Naive thymus-derived CD4-positive, alpha-beta T cell (primary cell): ENCODE measurements at places on chromosomes 3 and 15. TPM values are rescaled to one million over a fixed set of nuclear protein-coding genes. Genes with fewer than 3 reads are reported as not detected.

SKOR1 gene
- 0.57 TPM for total RNA-seq

GRCh38 chr15:57251941-57252340, 124.4 kb upstream of the CGNL1 start:
- DNase-seq: no peak

- no peak for DNase-seq
Observed at GRCh38 chr3:12670365-12671119, 6.6 kb upstream of the RAF1 start.

DNA sequence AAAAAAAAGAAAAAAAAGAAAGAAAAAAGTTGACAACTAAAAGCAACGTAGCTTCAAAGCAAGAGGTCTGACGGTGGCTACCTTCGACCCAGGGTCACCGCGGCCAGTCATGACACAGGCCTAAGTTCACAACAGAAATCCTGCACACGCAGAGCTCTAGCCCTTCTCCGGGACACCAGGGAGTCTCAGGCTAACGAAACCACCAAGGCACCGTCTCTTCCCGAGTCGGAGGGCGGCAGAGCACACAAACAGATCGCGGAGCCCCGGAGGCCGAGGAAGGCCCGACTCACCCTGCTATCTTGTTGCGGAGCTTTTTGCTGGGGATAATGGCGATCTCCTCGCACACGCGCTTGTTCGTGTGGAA, 584 bp downstream of the RPS17 start:
- DNase-seq: no peak

DNA sequence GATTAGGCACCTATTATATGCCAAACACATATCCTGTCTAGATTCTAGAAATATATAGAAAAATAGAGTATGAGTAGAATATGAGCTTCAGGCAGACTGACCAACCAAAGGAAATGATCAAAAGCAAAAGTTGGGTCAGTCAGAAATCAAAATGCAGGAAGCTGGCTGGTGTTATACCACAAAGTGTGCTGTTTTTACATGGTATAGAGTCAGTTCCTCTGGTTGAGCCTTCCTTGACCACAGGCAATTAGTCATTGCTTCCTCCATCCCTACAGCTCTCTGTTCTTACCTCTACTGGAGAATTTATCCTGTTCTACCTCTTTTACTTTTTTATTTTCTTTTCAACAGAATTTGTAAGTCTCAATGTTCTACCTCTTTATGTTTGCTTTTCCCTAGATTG, 149.8 kb downstream of the TMCO5A start:
- DNase-seq: no peak

GRCh38 chr3:52120556-52121463, 33.4 kb downstream of the POC1A start:
- DNase-seq: no peak

DNA sequence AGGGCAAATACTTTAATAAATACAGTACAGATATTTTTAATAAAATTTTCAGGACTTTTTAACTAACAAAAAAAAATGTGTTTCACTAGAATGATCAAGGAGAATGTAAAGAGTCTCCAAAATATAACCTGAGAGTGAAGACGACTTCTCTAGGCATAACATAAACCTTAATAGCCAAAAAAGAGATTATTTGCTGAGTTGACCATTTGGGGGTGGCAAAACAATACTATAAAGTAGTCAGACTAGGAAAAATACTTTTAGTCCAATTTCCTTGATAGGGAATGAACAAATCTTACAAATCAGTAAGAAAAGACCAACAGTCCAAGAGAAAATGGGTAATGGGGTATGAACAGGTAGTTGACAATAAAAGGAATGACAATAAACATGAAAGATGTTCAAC, 29.4 kb upstream of the GATM start:
- no peak for DNase-seq

GRCh38 chr3:189349772-189350171, 178.0 kb downstream of the TPRG1 start:
- no peak for DNase-seq

DNA sequence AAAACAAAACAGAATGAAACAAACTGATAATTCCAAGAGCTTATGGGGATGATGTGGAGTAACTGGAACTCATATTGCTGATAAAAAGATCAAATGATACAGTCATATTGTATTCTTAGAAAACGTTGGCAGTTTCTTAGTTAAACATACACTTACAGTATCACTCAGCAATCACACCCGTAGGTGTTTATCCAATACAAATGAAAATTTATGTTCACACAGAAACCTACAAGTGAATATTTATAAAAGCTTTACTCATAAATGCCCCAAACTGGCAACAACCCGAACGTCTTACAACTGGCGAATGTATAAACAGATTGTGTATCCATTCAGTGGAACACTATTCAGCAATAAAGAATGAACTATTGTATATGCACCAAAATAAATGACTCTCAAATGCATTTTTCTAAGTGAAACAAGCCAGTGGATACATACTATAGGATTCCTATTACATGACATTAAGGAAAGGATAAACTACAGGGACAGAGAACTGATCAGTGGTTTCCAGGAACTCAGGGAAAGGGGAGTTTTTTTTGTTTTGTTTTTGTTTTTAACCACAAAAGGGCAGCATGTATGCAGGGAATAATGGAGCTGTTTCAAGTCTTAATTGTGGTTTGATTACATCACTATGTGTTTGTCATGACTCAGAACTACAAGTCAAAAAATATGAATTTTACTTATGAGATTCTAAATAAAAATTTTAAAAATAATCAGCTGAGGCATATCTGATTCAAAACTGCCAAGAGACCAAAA, 71.8 kb upstream of the NDUFB4 start:
- DNase-seq: no peak

DNA sequence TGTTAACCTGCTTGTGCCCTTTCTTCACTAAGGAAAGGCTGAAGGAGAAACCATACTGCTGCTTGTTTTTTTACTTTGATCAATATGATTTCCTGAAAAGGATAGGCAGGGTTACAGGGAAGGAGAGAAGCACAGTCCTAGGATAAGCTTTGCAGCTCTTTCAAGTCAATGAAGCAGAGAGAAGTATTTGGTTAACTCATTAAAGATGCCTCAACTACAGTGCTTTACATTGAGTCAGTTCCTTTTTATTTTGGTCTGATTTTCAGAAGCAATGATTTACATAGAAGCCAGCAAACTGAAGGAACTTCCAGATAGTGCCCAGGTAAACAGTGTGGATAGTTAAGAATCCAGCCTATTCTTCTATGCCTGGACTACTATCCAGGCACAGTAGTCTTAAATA, 64.8 kb downstream of the ARIH1 start:
- no peak for DNase-seq
